ENCODE measurements at places on chromosomes 4 and X. TPM values are rescaled to one million over a fixed set of nuclear protein-coding genes. Genes with fewer than 3 reads are reported as not detected.

The ATP2B3 gene
- total RNA-seq: not detected

GRCh38 chr4:141932490-141932889 is 296.1 kb downstream of the IL15 start:
- no peak overlapping the region for H3K4me3 ChIP-seq
- H3K27ac ChIP-seq: no peak overlapping the region
- no peaks in the 10 kb centered on the region for H3K27me3 ChIP-seq
- no peaks in the 10 kb centered on the region for H3K36me3 ChIP-seq

DNA sequence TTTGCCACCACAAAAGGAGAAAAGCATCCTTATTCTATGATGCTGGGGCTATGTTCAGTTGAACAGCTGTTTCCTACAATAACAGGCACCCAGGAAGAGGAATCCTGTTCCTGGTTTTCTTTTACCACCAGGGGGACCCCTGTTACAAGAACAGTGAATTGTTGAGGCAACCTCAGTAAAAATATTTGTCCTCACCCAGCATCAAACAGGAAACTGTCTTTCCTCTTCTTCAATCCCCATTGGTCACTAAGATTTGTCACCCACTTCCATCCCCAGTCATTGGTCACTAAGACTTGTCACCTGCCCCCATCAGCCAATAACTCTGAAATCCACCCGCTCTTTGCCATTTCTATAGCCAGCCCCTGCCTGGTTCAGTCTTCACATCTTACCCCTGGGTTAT is 143.5 kb upstream of the GALNT7 start:
- H3K36me3 ChIP-seq: no peaks in the 10 kb centered on the region
- H3K4me3 ChIP-seq: no peak overlapping the region
- no peaks in the 10 kb centered on the region for H3K27me3 ChIP-seq

GRCh38 chr4:186621959-186622553 is 66.7 kb upstream of the MTNR1A start:
- no peak overlapping the region for H3K27ac ChIP-seq
- no peaks in the 10 kb centered on the region for H3K27me3 ChIP-seq
- peaks cover 34% of the 10 kb centered on the region for H3K36me3 ChIP-seq
- H3K4me3 ChIP-seq: no peak overlapping the region

The FABP2 gene
- not detected for total RNA-seq

- H3K36me3 ChIP-seq: no peaks in the 10 kb centered on the region
- no peak overlapping the region for H3K4me3 ChIP-seq
- no peaks in the 10 kb centered on the region for H3K27me3 ChIP-seq
- no peak overlapping the region for H3K27ac ChIP-seq
Measured at GRCh38 chr4:18636001-18636585, 614.5 kb upstream of the LCORL start.

The SLC10A3 gene
- 5.4 TPM for total RNA-seq

DNA sequence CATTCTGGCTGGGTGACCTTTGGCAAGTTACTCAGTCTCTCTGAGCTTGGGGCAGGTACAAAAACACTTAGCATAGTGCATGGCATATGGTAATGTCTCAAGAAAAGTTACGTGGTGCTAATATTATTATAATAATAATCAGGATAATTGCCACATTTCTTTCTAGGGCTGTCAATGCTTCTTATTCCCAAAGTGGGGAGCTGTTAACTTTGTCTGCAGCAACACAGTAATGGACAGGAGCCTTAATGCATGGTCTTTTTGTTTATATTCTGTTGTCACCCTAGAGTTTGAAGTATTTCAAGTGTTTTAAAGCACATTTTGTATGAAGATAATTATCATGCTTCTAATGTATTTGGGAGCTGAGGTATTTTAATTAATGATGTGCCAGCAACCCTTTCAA is 121.8 kb downstream of the FHIP1A start:
- no peaks in the 10 kb centered on the region for H3K27me3 ChIP-seq
- peaks cover 7% of the 10 kb centered on the region for H3K4me1 ChIP-seq
- no peak overlapping the region for H3K4me3 ChIP-seq
- no peaks in the 10 kb centered on the region for H3K36me3 ChIP-seq

Measured in endodermal cell (in vitro differentiated cells).